Stimulated activated CD4-positive, alpha-beta T cell treated with anti-CD3 and anti-CD28 coated beads, Interleukin-2, amount 100 ng/mL, for 4 hours (primary cell): ENCODE measurements at places on chromosomes 6 and 20.

DNA sequence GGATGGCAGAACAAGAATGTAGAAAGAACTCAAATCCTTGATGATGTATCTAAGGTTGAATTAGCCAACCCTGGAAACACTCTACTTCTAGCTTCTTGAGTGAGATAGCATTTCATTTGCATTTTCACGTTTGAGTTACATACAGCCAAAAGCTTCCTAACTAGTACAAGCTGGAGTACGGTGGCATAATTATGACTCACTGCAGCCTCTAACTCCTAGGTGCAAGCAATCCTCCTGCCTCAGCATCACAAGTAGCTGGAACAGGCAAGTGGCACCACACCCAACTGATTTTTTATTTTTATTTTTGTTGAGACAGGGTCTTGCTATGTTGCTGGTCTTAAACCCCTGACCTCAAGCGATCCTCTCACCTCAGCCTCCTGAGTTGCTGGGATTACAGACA is 36.5 kb upstream of the STK35 start:
- no peak for DNase-seq

GRCh38 chr20:35837577-35838195 is 65.9 kb downstream of the PHF20 start:
- DNase-seq = no peak

DNA sequence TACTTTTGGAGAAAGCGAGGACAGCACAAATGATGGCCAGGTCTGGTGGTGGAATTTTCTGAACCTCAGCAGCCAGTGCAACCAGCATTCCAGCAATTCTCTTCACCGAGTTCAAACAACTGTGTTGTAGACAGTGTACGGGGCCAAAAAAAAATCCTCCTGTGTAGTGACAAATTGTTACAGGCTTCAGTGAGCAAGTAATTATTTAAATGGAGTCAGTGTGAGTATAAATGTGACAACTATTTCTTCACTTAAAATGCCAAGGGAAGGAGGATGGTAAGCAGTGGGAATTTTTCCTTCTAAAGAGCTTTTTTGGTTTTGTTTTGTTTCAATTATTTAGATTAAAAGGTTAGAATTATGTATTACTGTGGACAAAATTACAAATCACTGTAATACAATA is 154.1 kb downstream of the TMEM242 start:
- DNase-seq = no peak

DNA sequence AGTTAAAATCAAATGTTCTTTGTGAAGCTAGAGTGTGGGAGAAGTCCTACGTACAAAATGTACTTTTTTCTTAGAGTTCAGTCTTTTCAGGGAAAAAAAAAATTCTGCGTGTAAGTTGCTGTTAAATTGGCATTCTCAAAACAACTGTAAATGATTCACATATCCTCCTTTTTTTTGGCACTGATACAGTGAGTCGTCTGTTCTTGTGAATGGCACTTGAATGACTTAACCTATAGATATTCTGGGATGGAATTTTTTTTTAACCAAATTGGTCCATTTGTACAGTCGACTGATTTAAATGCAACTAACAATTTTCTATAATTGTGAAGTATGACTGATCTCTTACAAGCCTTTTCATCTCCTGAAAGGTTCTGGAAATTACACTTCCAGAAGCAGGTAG is 5.5 kb upstream of the JAG1 start:
- no peak for DNase-seq

DNA sequence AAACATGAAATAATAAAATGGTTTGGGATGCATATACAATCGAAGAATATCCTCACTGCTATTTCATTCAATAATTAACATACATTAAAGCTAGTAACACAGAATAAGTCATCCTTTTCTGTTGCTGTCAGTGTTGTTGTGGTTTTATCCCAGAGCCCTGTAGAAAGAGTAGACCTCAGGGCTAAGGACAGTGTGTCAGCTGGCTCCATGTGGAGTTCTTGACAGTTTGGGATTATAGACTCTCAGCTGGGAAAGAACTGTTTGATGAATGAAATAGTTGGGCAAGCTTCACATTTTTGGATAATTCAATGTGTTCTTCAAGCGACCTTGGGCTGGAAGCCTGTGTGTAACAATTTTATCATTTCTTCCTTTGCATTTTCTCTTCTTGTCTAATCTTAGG is 10.1 kb downstream of the UTRN start:
- no peak for DNase-seq

DNA sequence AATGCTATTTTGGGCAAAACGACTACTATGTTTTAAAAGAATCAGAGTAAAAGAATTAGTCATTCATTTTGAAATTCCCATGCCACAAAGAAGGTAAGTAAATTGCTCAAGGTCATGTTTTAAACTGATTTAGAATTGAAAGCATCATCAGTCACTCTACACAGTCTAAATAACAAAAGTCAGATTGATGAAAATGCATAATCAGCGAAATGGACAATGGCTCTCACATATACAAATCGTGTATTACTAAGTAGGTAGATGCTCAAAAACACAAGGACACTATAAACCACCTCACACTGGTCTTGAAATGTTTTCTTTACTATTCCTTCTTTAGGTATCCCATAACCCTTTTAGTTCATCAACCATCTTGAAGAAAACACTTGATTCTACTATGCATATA is 135.4 kb downstream of the OPN5 start:
- DNase-seq = no peak
